ENCODE measurements at places on chromosomes 1 and 21. TPM values are rescaled to one million over a fixed set of nuclear protein-coding genes. Genes with fewer than 3 reads are reported as not detected.

TIMM17A gene
- 62.9 TPM for polyA plus RNA-seq

A3GALT2 gene
- 0.16 TPM for polyA plus RNA-seq

CYP4Z1 gene
- 0.33 TPM for polyA plus RNA-seq

LCE2B gene
- not detected for polyA plus RNA-seq

FMO5 gene
- polyA plus RNA-seq: 9.3 TPM

STYXL2 gene
- 0.73 TPM for polyA plus RNA-seq

B3GALT2 gene
- polyA plus RNA-seq: 16.2 TPM

- DNase-seq: no peak
Measured at GRCh38 chr1:170410401-170411166, 121.4 kb upstream of the GORAB start.

DNA sequence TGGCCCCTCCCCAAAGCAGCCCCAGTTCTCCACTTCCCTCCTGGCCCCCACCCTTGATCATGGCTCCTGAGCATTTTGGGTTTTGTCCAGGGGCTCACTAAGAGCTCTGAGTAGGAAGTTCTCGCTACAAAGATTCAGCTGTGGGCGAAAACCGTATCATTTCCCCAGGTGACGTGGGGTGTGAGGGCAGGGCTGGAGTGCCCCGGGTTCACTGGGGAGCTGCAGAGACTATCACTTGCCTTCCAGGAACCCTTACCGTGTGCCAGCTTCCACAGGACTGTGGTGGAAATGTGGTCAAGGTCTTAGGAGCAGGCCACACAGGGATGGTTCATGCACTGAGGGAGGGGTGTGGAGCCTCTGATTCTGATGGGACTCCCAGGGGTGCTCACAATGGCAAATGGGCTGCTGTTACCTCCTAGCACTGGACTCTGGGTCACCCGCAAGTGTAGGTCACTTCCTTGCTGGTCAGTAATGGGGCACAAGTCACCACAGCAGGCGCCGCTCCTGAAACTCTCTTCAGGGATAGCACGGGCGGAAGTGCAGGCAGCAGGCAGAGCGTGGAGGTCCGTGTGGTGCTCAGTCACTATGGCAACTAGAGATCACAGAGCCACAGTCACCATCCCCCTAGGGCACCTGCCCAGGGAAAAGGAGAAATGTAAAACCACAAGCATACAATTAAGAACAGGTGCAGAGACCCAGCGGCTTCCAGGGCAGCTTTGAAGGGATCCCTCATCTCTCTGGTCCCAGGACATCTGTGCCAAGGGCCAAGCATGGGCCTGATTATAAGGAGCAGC lies 35.4 kb downstream of the RSPH1 start:
- no peak for DNase-seq

DNA sequence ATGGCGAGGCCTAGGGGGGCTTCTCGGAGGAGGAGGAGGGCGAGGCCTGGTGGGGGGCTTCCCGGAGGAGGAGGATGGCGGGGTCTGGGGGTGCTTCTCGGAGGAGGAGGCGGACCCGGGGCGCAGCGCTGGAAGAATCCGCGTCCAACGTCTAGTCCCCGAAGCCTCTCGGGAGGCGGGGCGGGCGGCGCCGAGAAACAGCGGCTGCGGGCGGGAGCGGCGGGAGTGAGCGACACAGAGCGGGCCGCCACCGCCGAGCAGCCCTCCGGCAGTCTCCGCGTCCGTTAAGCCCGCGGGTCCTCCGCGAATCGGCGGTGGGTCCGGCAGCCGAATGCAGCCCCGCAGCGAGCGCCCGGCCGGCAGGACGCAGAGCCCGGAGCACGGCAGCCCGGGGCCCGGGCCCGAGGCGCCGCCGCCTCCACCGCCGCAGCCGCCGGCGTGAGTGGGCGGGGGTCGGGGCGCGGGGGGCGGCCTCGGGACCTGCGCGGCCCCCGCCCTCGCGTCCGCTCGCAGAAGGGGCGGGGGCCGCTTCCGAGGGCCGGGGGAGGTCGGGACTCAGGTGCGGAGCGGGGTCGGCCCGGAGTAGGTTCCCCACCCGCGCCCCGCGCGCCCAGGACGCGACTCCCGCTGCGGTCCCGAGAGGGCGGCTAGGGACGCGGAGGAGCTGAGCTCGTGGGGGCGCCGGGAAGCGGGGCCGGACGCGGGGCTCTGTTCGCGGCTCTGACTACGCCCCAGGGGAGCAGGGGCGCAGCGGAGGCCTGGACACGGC lies at the start of gene KLHL17:
KLHL17 (plus strand) TSS at position 222 of the 769 bp plus-strand sequence; CDS start at position 332, 110 bp downstream.
- DNase-seq: no peak

DNA sequence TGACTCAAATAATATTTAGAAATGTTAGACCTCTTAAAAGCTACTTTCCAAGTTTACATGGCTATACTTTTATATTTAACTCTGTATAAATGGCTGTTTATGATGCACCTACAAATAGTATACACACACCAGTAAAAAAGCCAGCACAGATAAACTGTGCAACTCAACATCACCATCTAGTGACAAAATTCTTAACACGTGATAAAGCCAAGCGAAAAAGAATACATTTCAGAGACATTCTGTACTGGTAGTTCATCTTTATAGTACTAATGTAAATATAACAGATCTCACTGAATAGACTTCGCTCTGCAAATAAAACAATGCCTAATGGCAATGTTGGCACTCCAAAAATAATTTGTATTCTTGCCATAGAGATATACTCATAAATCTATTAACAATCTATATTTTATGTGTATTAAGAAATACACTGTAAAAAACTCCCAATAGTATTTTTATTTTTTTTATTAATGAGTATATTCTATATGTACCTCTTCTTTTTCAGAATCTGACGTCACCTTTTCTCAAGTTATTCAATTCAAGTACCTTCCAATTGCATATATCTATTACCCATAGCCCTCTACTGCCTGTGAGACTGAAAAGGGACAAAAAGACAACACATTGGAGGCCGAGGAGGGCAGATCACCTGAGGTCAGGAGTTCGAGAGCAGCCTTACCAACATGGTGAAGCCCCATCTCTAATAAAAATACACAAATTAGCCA lies 100.2 kb downstream of the DPYD start:
- peak; percentile 15 for DNase-seq

DNA sequence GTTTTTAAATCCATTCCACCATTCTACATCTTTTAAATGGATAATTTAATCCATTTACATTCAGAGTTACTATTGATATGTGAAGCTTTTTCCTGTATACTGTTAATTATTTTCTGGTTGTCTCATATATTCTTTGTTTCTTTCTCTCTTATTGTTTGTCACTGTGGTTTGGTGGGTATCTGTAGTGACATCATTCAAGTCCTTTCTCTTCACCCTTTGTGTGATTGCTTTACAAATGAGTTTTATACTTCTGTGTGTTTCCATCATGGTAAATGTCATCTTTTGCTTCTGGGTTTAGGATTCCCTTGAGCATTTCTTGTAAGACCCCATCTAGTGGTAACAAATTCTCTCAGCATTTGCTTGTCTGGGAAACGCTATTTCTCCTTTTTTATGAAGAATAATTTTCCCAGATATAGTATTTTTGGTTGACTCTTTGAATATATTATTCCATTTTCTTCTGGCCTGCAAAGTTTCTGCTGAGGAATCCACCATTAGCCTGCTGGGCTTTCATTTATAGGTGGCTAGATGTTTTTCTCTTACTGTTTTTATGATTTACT lies 10.2 kb downstream of the LY9 start:
- DNase-seq: no peak

DNA sequence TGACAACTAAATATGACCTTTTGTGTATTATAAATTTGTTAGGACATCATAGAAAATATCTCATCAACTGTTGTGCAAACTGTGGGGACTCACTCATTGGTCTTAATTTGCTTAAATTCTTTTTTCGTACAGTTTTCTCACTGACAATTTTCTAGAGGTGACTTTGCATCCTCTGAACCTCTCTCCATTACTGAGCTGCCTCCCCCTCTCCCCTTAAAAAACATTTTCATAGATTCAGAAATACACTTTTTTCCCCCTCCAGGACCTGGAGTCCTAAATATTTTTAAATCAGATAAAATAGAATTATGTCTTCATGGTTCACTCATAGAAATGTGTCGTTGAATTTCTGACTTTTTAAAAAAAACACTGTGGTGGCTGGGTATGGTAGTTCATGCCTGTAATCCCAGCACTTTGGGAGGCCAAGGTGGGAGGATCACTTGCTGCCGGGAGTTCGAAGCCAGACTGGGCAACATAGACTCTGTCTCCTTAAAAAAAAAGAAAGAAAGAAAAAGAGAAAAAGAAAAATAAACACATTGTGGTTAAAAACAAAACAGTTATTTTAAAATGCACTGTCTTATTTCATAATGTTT lies 1.5 kb downstream of the CNST start:
- DNase-seq: no peak

DNA sequence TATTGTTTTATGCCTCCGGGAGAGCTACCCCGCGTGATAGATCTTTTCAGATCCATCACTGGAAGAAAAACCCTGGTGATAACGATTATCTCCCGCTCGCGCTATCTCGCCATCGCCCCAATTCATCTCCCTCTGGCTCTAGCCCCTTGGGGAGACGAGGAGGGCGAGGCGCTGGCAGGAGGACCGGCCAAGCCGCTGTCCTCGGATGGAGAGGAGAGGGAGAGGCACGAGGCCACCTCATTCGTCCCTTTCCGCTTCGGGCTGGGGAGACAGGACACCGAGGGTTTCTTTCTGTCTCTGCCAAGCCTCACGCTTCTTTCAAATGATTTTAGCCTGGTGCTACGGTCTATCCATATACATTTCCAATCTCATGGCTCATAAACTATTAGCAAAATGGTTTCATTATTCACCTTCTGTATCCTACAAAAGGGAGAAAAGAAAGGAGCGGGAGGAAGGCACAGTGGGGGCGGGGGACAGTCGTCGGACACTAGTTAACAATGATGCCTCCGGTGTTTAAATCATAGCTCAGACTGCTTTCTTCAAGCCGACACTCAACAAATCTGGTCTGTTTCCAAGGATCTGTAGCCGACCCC lies 415.0 kb upstream of the ESRRG start:
- DNase-seq: no peak

DNA sequence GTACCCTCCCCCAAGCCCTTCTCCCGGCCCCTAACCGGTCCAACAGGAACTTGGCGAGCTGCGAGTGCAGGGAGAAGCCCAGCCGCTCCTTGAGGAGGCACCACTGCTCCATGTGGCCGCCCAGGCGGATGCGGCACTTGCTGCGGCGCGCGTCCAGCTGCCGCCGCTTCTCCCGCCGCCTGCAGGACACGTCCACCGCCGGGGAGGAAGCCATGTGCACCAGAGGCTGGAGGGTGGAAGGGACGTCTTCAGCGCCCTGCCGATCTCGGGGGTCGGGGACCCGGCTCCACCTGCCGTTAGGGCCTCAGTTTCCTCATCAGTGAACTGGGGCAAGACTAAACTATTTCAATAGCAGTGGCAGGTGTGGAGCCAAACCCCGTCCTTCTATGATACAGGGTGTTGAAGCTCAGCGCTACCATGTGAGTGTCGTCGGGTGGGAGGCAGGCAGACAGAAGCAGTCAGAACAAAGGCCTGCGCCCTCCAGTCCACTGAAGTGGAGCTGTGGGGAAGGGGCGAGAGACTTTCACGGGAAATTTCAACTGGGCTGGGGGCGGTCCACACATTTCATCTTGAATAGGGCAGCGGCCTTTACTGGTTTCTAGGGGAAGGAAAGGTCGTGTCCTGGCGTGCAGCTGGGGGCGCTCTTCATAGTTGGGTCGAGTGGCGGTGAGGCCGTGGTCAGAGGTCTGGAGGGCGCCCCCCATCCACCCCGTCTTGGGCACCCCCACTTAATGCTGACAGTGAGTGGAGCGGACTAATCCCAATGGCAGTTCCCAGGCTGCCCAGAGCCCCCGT lies 592 bp downstream of the ZNF692 start:
- peak; percentile 47 for DNase-seq

GRCh38 chr1:152459596-152460528 lies 45.8 kb upstream of the CRNN start:
- no peak for DNase-seq

GRCh38 chr1:110520827-110521226 lies 1.9 kb upstream of the KCNA10 start:
- DNase-seq: no peak

- DNase-seq: no peak
Measured at GRCh38 chr1:3922851-3923250, 22.8 kb upstream of the C1orf174 start.

DNA sequence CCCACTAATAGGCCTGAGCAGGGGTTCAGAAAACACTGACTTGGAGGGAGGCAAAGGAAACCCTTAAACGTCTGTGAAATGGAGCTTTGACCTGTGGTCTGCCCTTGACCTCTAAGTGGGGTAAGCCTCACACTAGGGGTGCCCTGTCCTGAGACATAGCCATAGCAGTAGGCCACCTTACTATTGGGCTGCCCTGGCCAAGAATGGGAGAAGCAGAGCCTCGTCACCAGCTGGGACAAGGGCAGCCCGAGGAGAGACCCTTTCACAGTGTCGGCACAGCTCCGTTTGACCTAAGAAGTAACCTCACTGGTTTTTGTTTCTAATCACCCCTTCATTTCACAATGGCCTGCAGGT lies 26.4 kb upstream of the IFNAR2 start:
- DNase-seq: no peak

DNA sequence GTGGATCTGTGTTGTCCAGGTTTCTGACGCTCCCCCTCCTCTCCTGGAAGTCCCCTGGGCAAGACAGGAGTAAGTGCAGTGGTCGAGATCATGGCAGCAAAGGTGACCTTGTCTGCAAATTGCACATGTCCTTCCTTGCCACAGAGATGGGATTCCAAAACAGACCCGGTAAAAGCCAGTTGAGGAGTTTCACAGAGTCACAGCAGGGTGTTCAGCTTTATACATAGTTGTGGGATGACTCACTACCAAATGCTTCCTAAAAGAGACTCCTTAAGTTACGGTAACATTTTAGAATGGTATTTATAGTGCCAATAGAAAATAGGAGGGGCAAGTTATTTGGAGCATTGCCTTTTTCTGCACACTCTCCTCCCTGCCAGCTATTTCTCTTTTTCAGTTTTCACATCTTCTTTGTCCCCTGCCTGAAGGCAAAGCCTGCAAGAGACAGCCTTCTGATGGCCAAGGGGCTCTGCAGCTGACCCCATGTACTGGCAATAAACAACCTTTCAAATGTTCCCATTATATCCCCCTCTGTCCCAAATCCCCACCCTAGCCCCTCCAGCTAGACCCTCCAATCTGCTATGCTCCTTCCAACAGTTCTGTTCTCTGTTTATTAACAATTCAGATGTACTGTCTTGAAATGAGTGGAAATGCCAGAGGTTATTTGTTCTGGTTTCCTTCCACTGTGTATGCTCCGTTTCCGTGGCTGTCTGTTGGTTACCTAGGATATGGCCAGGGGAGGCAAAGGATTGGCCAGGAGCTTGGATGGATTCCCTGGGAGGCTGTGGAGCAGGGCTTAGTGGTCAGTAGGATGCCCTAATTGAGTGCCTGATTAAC lies 115.0 kb downstream of the TGFB2 start:
- no peak for DNase-seq

DNA sequence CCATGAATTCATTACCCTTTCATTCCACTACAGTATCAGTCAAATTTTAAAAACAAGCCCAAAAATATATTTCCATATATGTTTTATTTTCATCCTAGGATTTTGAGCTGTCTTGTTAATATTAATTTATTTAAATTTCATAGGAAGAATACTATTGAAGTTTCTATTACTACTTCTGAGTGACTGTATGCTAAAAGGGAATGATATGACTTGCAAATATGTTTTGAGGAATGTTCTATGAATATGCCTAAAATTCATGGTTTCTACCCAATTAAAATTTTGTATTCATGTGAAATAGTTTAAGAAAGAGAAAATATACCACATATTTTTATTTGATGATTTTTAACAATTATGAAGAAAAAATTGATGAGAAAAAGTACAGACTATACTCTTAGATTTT lies 52.9 kb upstream of the BACH1 start:
- DNase-seq: no peak

- DNase-seq: no peak
Measured at GRCh38 chr1:202293569-202293968, 48.2 kb downstream of the UBE2T start.

- DNase-seq: no peak
Measured at GRCh38 chr1:15676688-15677661, 7.1 kb upstream of the PLEKHM2 start.

Measured in renal cortex interstitium (tissue), 15 donors.